D341Med (cell line): ENCODE measurements at places on chromosomes 16 and 17.

- no peak for DNase-seq
Observed at GRCh38 chr16:15807603-15808009, 49.2 kb downstream of the MYH11 start.

DNA sequence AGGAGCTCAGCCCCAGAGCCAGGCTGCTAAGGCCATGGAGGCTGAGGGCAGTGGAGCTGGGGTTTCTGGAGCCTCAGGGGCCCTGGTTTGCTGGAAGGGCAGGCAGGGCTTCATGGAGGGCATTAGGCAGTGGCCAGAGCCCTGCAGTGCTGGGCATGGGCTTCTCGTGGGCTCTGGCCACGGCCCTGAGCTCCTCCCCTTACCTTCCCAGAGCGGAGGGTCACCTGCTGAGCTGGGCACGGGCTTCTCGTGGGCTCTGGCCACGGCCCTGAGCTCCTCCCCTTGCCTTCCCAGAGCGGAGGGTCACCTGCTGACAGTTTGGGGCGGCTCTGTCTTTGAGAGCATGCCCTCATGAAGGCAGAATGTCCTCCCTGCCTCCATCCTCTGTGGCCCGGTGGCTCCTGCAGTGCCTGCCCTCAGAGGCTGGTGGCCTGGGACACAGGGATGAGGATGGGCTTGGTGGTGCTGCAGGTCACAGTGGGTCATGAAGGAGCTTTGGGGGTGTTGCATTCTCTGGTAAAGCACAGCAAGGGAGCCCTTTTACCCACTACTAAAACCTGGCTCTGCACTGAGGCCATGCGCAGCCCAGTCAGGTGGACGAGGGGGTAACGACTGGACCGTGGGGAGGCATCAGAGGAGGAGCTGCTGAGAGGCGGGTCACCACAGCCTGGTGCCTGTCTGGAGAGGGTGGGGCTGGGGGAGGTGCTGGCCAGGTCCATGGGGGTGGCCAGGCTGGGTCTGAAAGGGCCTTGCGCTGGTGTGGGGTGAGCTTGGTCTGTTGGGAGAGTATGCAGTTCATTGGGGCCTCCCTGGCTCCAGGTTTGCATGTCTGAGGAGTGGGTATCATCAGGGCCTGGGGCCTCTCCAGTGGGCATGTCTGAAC, 2.9 kb upstream of the RNPS1 start:
- peak; percentile 20 for DNase-seq

- no peak for DNase-seq
Observed at GRCh38 chr16:20089246-20089965, 15.7 kb upstream of the GPR139 start.

GRCh38 chr17:50099003-50099402, 3.9 kb downstream of the PDK2 start:
- no peak for DNase-seq

DNA sequence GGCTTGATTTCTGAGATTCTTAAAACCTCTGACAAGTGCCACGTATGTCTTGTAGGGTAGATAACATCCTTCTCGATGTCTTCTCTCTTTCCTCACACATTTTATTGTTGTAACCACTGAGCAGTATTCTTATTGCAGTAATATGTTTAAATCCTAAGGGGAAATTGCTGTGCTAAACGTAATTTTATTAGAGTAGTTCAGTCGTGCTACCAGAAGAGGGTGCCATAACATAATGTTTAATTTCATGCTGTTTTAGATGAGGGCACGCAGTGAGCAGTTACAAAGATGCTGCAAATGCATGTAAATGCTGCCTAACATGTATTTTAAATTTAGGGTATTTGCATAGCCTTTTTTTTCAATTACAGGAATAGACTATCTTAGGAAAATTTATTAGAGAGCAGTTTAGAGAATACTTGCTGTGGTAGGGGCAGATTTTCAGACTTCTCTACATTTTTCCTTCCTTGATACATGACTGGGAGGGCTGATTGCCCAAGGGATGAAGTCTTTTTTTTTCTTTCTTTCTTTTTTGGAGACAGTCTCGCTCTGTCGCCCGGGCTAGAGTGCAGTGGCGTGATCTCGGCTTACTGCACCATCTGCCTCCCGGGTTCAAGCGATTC, 51.7 kb downstream of the GAN start:
- DNase-seq = peak; percentile 58

DNA sequence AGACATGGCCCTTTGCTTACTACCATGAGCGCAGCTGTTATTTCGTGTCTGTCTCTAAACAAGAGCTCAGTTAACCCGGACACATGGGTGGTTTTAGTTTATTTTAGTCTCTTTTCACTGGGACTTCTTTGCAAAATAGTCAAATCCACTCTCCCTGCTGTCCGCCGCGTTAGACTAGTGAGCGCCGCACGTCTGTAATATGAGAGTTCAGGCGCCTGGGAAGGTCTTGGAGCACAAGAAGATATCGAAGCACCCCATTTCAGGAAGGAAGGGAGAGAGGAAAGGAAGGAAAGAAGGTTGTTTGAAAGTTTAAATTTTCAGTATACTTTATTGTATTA, 111.0 kb upstream of the CHMP6 start:
- no peak for DNase-seq

DNA sequence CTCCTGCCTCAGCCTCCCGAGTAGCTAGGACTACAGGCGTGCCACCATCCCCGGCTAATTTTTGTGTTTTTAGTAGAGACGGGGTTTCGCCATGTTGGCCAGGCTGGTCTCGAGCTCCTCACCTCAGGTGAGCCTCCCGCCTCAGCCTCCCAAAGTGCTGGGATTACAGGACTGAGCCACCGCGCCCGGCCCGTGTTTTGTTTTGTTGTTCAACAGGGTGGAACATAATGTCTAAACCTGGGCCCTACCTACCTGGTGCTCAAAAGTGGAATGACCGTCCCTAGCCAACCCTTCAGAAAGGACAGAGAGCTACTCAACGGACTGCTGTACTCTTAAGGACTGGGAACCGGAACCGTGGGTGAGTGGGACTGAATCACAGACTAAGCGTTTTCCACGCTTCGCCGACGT, 772 bp upstream of the KIF22 start:
- DNase-seq = no peak

DNA sequence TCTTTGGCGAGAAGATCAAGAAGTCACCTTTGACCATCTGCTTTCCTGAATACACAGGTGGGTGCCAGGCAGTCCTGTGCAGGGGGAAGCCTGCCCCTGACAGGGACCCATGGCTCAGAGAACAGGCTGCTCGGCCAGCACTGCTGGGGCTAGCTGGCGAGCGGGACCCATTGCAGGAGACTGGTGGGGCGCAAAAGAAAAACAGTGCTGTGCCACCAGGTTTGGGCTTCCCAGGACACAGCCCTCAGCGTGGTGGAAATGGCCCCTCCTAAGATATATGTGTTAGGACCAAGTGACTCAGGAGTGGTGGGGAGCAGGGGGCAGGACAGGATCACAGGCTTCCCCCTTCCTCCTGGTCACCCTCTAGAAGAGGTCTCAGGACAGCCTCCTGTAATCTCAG, 73.9 kb downstream of the AMFR start:
- no peak for DNase-seq

GRCh38 chr17:40071313-40072039, 8.7 kb downstream of the THRA start:
- no peak for DNase-seq

DNA sequence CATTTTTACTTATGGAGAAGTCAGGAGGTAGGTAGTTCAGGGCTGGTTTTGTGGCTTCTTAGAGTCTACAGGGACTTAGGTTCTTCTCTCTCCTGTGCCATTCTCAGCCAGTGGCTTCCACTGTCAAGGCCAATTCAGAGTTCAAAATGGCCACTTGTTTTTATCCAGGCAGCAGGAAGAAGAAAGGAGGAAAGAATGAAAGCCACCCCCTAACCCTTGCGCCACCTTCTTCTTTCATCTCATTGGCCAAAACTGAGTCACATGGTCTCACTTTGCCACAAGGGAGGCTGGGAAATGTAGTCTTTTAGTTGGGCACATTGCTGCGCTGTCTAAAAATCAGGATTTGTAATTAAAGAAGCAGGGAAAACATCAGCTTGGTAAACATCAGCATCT, 60.8 kb upstream of the MED9 start:
- DNase-seq = peak; percentile 52

GRCh38 chr17:60989379-60989778, 311.7 kb downstream of the BCAS3 start:
- DNase-seq = no peak

DNA sequence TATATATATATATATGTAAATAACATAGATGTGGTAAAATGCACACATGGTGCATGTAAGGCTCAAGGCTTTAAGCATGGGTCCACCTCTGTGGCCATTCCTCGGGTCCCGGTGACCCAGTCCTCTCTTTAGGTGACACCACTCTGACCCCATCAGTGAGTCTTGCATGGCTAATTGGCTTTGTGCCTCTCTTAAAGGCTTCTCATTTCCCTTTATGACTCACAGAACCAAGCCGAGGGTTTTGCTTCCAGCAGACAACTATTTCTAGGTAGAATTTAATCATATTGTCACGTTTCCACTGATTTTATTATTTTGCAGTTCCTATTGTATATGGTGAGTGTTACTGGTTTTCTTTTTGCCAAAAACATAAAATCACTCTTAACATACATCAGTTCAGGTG, 59.7 kb downstream of the PLCG2 start:
- DNase-seq = no peak

DNA sequence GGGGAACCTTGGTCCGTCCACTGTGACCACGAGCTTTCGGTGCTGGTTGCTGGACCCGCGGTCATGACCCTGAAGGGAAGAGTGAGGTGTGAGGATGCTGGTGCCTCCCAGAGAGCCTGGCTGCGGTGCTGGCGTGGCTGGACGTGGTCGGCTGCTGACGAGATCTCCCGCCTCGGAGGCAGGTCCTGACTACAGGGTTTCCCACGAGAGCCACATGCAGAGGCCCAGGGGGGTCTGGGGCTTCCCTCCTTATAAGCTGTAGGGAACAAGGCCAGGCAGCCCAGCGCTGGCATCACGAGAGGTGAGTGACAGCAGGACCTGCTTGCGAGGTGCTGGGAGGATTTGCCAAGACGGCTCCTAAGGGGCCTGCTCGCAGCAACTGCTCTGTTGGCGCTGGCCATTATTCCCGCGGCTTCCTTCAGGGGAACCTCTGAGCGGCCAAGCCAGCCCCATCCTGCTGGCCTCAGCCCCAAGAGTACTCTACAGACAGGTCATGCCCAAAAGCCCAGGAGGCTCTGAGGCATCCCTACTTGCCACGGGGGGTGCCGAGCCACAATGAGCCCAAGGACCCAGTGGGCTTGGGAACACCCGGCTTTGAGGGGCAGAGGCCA, 134.8 kb downstream of the FOXL1 start:
- no peak for DNase-seq

DNA sequence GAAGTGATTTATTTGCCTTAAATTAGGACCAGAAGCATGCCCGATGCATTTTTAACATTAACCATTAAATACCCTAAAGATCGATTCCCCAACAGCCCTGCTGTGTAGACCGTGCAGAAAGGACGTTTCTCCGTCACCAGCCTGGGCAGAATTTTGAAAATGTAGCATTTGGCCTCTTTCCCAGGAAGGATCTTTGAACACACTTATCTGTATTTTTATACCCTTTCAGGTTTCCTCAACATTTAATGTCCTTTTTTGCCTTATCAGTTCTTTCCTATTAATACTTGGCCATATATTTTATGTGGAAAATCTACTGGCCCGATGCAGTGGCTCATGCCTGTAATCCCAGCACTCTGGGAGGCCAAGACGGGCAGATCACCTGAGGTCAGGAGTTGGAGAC, 54.6 kb upstream of the ZNF750 start:
- DNase-seq = no peak

DNA sequence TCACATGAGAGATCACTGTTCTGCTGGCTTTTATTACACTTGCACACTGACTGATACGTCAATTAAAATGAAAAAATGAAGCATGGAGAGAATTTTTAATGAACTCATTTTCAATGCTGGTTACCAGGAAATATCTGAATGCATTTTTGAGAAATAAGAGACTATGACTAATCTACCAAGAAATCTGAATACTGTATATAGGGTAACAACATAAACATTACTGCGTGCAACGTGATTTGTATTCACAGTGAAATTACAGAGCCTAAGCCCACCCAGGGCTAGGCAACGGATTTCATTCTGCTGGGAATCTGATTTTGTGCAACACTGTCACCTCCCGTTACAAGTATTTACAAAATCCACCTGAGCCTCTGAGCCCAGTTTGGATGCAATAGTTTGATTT, 23.8 kb upstream of the LCMT1 start:
- no peak for DNase-seq

- DNase-seq = no peak
Observed at GRCh38 chr16:802461-802860, 1.9 kb upstream of the GNG13 start.

DNA sequence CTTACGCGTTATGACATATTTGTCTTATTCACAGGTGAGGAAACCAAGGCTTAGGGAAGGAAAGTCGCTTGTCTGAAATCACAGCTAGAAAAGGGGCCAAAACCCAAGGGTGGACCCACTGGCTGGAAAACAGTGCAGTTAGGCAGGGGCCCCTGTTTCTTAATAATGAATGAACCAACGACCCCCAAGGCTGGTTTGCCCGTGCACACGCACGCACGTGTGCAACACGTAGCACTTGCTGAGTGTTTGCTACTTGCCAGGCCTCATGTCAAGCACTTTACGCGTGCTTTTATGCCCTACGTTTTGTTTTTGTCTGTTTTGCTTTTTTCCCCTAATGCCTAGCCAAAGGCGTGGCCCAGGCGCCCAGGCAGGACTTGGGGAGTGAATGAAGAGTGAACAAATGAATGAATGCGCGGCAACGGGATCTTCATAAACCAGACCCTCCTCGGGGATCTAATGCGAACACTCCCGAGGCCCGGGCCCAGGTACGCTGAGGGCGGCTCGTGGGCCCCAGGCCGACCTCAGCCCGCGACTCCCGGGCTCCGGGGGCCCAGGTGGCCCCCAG, 571 bp upstream of the USP10 start:
- no peak for DNase-seq

DNA sequence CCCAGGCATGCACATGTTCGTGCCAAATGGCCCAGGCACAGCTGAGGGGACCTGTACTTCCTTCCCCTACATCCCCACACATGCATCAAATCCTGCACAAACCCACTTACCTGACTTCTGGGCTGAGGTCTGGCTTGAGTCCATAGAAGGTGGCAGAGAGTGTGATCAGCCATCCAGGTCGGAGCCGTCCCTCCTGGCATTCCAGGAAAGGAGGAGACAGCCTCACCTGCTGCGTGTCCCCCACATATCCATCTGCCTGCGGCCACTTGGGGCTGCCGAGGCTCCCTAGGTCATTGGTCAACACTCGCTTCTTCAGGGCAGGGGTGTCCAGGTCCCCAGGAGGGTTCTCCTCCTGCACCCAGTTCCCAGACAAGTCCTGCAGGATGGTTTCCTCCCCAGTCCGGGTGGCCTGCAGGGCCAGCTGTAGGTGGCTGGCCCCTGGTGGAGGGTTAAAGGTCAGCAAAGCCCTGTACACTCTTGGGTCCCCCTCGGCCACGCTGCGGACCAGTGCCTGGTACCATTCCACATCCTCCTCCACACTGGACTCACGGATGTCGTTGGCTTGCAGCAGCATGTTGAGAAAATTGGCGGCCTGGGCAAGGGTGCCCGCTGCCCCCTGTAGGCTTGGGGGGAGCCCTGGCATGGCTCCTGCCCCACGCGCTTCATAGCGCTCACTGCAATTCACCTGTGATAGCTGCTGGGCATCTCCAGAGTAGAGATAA, 709 bp downstream of the GPR179 start:
- DNase-seq = no peak
